ENCODE measurements at places on chromosomes 5 and 9. TPM values are rescaled to one million over a fixed set of nuclear protein-coding genes. Genes with fewer than 3 reads are reported as not detected.

FOXI1 gene
- total RNA-seq, result not detected

FOXD4L6 gene
- not detected for total RNA-seq

RANBP17 gene
- 6.0 TPM for total RNA-seq

DIPK1B gene
- total RNA-seq, result 26.3 TPM

IL17B gene
- not detected for total RNA-seq

DAB2 gene
- 14.1 TPM for total RNA-seq
